Tibial artery (tissue), 4 donors: ENCODE measurements at places on chromosomes 1 and 21.
A peak's percentile ranks its signal among the peaks of the same experiment; 100 is the strongest.

GRCh38 chr1:9196129-9197040, 38.2 kb upstream of the H6PD start:
- peak; percentile 81 for DNase-seq

DNA sequence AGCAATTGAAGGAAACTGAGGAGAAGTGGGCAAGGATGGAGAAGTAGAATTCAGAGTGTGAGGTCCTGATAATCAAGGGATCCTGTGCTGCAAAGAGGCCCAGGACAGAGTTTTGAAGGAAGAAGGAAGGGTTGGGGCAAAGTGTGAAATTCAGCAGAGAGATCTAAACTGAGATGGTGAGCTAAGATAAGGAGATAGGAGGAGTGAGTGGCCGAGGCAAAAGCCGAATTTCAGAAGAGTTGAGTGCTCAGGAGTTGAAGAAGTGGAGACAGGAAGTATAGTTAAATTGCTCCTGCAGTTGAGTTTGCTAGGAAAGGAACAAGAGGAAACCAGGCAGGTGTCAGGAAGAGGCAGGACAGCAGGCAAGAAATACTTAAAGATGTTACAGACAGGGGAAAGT, 16.4 kb upstream of the MAPKAPK2 start:
- no peak for DNase-seq

DNA sequence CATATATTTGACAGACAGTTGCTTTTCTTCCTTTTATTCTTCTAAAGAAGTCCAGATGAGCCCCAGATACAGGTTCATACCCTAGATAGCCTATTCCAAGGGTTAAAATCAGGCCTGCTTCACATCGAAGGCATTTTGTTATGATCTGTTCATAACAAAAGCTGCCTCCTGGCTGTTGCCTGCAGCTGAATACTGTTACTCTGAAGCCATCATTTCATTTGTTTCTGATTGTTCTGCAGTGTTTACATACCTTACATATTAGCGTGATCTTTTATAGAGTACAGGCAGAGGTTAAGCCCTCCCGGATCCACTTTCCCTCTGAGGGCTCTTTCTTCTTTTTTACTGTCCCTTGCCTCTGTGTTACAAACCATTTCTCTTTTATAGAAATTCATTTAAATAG, 219.0 kb upstream of the HOOK1 start:
- DNase-seq = no peak

DNA sequence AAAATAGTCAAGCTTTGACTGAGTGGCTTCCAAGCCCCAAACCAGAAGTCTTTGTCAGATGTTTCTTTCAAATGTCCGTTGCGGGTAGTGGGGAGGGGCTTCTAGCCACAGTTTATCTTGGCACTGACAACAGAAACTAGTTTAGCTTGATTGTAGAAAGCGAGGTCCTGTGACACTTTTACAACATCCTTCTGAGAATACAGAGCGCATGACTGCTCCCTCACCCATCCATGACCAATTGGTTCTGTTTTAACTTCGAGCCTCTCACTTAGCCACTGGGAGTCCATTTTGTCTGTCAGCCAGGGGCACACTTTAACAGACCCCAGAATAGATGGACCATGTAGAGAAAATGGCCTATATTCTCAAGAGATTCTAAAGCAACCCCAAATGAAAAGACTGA, 199.2 kb upstream of the ST6GALNAC5 start:
- DNase-seq = no peak
